Left lung (tissue), 14 donors: ENCODE measurements at places on chromosomes 3 and 15. TPM values are rescaled to one million over a fixed set of nuclear protein-coding genes. Genes with fewer than 3 reads are reported as not detected.

GRCh38 chr15:82129761-82130160 is 83.9 kb upstream of the MEX3B start:
- DNase-seq, result peak; percentile 18

DNA sequence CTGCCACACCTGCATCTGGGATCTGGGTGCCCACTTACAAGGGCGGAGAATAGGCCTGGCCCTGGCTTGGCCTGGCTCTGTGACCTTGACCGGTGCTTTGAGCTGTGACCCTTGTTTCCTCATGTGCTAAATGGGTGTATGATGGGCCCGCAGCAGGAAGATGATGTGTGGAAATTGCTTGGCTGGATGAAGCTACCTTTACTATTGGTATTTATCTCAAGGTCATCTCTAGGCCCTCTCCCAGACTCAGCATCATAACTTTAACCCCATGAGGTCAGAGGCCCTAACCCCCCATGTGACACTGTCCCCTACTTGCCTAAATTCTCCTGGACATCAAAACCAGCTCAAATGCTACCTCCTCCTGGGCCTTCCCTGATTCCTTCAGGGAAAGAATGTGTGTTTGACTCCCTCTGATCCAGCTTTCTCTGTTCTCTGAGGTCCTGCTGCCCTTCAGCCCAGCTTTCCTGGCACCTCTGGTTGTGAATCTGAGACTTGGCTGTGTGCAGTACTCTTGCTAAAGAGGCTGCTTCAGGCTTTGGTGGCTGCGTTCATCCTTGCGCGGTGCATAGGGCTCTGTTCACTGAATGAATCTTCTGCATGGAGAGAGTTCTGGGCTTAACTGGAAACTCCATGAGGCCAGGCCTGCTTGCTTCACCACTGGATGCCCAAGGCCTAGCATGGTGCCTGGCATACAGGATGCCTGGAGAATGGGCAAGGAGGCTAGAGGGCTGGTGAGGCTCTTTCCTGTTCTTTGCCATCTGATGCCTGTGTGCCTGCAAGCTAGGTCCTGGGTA is 25.2 kb upstream of the SLC6A6 start:
- no peak for DNase-seq

The BCL2A1 gene
- 99.2 TPM for total RNA-seq

The PLOD2 gene
- 52.6 TPM for total RNA-seq

The EPHA3 gene
- total RNA-seq, result 6.2 TPM

DNA sequence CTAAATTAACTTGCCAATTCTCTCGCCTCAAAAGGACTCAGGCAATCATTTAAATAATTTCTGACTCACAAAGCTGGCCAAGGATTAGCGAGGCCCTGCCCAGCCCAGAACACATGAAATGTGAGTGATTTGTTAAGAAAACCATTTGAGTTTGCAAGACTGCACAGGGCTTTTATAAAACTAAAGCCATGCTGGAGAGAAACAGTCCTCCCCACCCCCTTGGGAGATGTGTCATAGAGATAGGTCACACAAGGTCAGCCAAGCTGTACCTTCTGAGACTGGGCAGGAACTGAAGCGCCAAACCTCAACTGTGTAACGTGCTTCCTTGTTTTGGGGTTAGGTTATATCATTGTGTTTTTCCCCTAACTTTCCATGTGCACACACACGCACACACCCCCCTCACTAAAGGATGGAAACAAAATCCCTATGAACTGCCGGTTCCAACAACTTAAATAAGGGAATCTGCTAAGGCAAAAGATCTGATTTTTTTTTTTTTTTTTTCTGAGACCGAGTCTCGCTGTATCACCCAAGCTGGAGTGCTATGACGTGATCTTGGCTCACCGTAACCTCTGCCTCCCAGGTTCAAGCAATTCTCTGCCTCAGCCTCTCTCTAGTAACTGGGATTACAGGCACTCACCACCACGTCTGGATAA is 8.1 kb downstream of the SPATA12 start:
- DNase-seq, result no peak

The CACNA1D gene
- 32.6 TPM for total RNA-seq

- DNase-seq, result no peak
Observed at GRCh38 chr15:31342781-31343626, 16.4 kb downstream of the KLF13 start.

DNA sequence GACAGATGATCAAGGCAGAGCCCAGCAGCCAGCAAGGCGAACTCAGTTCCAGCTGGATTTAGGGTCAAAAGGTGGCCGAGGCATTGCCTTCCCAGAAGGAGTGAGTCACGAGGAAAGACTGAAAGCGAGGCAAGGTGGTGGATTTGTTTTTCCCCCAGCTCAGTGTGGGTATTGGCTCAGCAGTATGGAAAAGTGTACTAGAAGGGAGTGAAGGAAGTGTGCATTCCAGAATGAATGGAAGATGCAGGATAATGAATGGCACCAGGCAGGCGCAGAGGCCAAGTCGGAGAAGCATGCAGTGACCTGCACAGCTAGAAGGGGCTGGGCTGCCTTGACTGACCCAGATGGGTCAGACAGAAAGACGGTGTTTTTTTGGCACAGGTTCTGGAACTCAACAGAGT is 46.3 kb downstream of the FOXP1 start:
- DNase-seq, result no peak

DNA sequence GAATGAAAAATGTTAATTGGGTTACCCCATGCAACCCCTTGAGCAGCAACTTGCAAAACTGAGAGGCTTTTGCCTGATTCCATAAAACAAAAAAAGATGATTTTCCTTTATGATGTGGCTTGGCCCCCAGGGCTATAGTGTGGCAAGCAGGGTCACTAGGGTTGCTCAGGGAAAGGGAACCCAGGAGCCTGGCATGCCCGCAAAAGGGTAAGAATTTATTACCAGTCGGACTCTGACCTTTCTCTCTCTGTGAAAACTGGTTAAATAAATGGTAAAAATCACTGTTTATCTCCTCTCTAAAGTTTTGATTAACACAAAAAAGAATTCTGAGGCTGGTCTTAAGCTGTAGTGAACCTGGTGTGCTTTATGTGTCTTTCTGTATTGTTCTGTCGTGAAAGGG is 37.7 kb upstream of the SEC61A1 start:
- DNase-seq, result no peak

GRCh38 chr3:17972476-17972875 is 230.0 kb upstream of the TBC1D5 start:
- DNase-seq, result no peak

- no peak for DNase-seq
Observed at GRCh38 chr3:13536432-13536831, 12.5 kb upstream of the FBLN2 start.

The MEX3B gene
- total RNA-seq, result 4.9 TPM

GRCh38 chr3:155960060-155960459 is 89.6 kb downstream of the GMPS start:
- no peak for DNase-seq

DNA sequence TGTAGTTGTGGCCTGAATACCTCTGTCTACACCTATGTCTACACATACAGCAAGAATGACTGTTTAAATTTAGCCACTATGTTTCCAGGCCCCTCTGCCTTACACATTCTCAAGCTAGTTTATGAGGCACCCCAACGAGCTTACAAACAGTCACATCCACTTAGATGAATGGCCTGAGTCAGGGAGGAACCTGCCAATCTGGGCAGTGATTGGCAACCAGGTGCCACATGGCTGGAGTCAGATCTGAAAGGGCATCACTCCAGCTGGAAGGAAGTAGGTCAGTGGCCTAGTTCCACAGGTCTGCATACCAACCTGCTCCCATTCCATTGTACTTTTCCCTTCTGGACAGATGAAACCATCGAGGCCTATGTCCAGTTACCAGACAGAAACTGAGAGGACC is 136.3 kb downstream of the FOXP1 start:
- DNase-seq, result no peak

The GUCA1C gene
- total RNA-seq, result not detected

The ZIC1 gene
- total RNA-seq, result 0.55 TPM

DNA sequence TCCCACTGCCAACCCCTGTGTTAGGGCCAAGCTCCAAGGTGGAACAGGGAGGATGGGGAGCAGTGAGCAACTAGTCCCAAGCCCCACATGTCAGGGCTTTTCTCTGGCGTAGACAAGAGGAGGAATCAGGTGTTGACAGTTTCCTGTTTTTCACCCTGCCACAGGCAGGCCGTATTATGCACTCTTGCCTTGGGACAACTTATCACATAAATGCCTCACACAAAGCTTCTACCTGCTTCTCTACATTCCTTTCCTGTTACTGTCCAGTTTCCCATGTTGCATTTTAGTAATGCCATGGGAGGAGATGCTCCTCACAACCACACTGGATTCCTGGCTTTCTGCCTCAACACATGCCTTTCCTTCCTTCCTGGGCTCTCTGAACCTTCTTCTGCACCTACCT is 381.2 kb upstream of the ATP11B start:
- no peak for DNase-seq

The KBTBD8 gene
- total RNA-seq, result 3.0 TPM

GRCh38 chr3:4850928-4851265 is 128.3 kb upstream of the BHLHE40 start:
- DNase-seq, result no peak

The CACNA2D3 gene
- 1.4 TPM for total RNA-seq

- no peak for DNase-seq
Observed at GRCh38 chr3:22121068-22121701, 370.2 kb upstream of the ZNF385D start.

The TRAIP gene
- 2.5 TPM for total RNA-seq

DNA sequence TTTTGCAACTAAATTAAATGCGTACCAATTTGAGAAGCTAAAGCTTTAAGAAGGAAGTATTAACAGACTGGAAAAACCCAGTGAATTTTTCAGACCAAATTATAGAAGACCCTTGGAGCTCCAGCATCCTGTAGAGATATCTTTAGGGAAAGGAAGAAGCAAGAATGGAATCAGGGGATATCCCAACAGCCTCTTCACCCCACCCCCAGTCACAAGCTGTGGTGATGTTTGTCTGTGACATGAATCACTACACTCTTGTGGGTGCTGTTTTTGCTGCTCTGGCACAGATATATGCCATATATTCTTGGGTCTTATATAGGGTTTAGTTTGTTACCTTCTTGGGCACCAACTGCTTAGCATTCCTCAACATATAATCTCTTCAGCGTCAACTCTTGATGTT is 78.5 kb upstream of the BCL6 start:
- DNase-seq, result no peak

DNA sequence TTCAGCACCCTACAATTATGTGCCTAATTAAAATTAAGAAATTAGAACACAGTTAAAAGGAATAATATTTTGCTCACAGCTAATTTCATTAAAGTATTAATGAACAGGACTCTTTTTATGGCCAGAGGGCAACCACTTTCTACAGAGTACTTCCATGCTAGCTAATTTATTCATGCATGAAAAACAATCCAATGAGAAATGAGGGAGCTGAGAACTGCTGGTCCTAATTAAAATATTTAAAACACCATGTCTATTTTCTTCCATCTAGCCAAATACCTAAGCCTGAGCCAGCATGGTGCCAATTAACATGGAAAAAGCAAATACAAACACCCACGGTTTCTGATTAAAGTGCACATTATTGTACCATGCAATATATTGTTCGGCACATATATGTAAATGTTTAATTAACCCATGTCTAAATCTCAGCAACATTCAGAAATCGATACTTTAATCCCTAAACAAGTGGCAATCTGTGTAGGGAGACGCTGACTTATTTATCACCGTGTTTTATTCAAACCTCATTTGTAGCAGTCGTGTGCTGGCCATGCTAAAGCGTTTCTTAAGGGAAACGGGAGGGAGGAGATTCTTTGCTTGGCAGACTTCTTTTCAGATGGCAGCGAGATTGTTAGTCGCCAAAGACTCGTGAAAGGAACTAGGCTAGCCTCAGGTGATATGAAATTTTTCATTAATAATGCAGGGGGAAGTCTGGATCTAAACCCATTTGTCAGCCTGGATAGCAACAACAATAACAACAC is 193.5 kb downstream of the ANXA2 start:
- no peak for DNase-seq

The CHRD gene
- total RNA-seq, result 5.6 TPM

- no peak for DNase-seq
Observed at GRCh38 chr3:49873623-49874022, 3.9 kb upstream of the CAMKV start.

DNA sequence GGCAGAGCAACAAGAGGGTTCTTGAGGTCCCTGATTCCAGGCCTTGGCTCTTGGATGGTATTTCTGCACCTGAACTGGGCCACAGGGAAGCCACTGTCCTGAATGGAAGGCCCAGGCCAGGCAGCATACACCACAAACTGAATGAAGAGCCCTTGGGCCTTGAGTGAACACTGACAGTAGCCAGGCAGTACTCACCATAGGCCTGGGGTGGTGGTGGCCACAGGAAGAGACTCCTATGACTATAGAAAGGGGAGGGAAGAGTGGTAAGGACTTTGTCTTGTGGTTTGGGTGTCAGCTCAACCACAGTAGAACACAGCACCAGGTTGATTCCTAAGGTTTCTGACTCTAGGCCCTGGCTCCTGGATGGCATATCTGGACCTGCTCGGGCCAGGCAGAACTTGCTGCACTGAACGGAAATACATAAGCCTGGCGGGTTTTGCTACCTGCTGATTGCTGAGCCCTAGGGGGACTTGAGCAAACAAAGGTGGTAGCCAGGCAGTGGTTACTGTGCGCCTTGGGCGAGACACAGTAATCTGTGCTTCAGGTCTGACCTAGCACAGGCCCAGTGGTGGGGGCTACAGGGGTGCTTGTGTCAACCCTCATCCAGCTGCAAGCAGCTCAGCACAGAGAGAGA is 241.4 kb downstream of the ISL2 start:
- DNase-seq, result no peak

The IL20RB gene
- 0.61 TPM for total RNA-seq

DNA sequence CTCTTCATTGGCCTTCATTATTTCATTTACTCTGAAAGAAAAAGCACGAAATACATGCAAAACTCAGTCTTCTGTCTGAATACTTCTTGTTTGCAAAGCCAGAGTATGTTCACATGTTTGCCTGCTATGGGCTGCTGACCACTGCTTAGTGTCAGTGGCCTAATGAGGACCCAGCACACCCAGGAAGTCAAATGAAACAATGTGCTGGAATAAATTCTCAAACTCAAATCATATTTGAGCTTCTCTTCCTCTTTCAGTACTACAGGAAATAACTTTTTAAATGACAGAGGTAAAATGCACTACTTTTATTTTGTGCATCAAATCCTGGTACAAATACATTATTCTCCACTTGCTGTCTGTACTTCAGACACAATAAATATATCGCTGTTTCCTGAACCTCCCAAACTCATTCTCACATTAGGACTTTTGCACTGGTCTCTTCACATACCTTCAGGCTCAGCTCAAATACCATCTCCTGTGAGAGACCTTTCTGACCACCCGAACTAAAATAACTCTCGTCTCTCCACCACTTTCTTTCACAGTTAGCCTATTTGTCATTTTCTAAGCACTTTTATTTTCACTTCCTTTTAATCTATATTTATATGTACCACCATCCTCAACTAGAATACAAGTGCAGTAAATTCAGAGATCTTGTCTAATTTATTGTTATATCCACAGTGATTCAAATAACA is 176.8 kb downstream of the TUSC7 start:
- DNase-seq, result no peak
